ENCODE measurements at places on chromosomes 6 and 20.

DNA sequence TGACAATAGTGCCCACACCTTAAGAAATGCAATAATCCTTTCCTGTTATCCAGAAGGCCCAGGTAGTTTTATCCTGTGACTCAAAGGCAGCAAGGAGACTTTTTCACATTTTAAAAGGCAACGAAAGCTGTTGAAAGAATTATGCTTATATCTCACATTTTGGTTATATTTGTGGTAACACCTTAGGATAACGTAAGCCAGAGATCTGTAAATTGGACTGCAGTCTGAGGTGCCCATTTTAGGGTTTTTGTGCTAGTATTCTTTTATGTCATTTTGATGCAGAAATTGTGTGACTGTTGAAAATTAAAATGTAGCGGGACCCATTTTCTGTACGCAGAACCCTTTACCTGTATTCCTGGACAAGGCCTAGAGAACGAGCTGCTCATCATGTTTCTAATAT is 24.3 kb upstream of the MTHFD1L start:
- DNase-seq: no peak

- DNase-seq: no peak
Observed at GRCh38 chr6:75800133-75800532, 51.1 kb downstream of the MYO6 start.

DNA sequence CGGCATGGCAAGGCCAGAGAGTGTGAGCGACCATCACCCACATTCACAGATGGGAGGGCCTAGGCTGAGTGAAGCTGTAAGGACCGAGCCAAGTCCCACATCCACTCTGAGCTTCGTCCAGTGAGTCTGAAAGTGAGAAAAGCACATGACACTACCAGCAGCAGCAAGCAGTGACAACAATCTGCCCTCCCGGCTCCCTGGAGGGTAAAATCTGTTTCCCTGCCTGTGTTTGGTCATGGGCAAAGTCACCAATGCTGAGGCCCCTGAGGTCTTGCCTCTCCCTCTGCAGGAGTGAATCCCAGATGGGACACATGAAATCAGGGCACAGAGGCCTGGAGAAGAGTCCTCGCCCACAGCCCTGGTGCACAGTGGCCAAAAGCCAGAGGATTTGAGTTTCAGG is 6.4 kb upstream of the CST7 start:
- no peak for DNase-seq

DNA sequence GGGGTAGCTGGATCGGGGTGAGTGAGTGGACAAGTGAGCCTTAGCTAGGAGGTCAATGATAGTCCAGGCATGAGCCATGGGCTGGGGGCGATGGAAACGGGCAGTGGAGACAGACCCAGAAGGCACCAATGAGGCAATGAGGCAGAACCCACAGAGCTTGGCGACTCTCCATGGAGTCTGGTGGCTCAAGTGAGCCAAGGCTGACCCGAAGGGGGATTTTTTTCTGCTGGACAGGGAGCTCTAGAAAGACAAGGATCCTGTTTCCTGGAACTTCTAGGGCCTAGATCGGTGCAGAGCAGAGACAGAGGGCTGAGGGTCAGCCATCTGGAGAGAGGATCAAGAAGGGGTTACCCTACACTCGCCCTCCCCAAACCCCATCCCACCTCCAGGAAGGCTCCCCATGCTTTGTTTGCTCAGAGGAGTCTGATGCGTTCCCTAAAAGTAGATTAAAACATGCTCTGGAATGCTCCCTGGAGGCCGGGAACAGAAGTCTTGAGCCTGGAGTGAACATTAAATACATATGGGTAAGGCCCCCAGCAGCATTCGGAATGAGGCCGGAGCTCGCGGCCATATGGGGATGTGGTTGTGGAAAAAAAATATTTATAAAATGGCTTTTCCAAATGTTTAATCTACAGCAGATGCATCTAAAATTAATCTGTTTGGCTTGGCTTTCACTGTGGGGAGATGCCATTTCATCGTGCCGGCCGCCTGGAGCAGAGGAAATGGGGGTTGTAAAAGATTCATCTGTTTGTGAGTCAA is 237.8 kb upstream of the PMEPA1 start:
- no peak for DNase-seq

- no peak for DNase-seq
Observed at GRCh38 chr6:36484736-36485135, 41.9 kb downstream of the KCTD20 start.

- no peak for DNase-seq
Observed at GRCh38 chr20:49832632-49833327, 20.2 kb downstream of the SLC9A8 start.

GRCh38 chr20:58988565-58988882 is 7.5 kb downstream of the NELFCD start:
- no peak for DNase-seq

DNA sequence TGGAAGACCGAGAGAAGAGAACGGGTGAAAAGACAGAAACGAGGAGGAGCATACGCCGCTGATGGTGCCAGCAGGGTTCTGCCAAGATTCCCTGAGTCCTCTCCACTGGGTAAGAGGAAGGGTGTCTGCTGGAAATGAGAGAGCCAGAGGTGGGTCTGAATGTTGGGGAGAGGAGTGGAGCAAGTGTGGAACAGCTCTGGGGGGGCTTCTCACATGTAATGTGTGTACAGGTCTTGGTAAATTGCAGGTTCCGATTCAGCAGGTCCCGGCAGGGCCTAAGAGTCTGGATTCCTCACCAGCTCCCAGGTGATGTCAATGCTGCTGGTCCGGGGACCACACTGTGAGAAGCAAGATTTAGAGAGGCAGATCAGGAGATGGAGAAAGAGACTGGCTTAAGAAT is 1.5 kb upstream of the EBF4 start:
- DNase-seq: no peak

GRCh38 chr6:157253017-157253416 is 70.3 kb downstream of the TMEM242 start:
- DNase-seq: no peak

- DNase-seq: no peak
Observed at GRCh38 chr20:38889792-38890496, 36.3 kb upstream of the FAM83D start.

DNA sequence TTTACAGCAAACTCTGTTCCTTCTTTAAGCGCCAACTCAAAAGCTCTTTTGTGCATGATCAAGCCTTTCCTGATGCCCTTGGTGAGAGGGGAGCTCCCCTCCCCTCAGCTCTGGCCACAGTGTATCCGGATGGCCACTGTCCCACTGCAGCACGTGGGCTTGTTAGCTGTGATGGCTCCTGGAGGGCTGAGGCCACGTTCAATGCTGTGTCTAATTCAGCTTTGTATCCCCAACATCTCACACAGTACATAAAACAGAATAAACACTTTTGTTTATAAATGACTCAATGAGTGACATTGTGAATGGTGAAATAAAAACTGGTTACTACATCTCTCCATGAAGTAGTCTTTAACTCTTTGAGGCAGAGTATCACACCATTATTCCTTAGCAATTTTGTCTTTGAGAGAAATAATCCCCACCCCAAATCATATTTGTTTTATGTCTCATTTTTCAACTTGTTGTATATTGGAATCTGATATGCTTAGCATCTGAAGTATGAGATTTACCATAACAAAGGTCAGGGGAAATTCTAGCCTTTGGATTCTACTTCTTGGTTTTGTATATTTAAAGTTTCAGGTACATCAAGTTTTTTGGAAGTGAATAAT is 44.5 kb downstream of the EDN1 start:
- DNase-seq: no peak
